ENCODE measurements at places on chromosomes 1 and 21. TPM values are rescaled to one million over a fixed set of nuclear protein-coding genes. Genes with fewer than 3 reads are reported as not detected.

NES gene
- total RNA-seq, result 32.2 TPM

PDZK1IP1 gene
- not detected for total RNA-seq

UBXN10 gene
- total RNA-seq, result not detected

MXRA8 gene
- total RNA-seq, result 203 TPM

TMEM240 gene
- 7.2 TPM for total RNA-seq

ETV3L gene
- total RNA-seq, result not detected

MR1 gene
- 17.6 TPM for total RNA-seq

MIXL1 gene
- 0.12 TPM for total RNA-seq

KCNA3 gene
- 1.6 TPM for total RNA-seq

DENND2C gene
- 1.6 TPM for total RNA-seq

LORICRIN gene
- total RNA-seq, result not detected

CTNNBIP1 gene
- total RNA-seq, result 24.2 TPM

IL6R gene
- 11.9 TPM for total RNA-seq

AMY1B gene
- not detected for total RNA-seq

ATP8B2 gene
- total RNA-seq, result 159 TPM

OR2L13 gene
- total RNA-seq, result not detected

WDR64 gene
- not detected for total RNA-seq

GJB5 gene
- total RNA-seq, result not detected

LHX8 gene
- total RNA-seq, result not detected
